ENCODE measurements at places on chromosomes 2 and 18.

- no peak for DNase-seq
Measured at GRCh38 chr18:50679056-50679455, 119.2 kb downstream of the MAPK4 start.

- DNase-seq = no peak
Measured at GRCh38 chr18:58055890-58056558, 12.0 kb downstream of the NEDD4L start.

DNA sequence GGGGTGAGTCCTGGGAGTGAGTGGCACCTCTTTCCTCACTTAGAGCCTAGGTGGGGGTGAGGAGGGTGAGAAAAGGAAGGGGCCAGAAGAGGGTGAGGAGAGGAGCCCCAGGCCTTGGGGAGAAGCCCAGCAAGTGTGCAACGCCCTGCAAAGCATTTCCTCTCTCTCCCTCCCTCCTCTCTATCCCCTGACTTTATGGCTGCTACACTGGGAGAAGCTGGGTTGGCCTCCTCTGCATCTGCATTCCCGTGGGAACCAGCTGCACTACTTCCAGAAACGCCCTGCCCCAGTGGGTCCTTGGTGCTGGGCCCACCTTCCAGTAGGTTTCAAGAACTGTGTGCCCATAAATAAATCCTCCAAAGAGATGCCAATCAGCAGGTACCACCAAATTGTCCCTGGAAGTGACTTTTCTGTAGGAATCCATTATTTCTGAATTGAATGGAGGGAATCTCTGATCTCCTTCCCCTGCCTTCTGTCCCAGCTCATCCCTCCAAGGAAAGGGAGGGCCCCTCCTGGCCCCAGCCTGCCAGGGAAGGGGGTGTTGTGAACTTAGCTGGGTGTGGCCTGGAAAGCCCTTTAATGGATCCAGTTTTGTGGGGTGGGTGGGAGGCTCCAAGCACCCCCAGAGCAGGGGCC is 95.7 kb upstream of the BOD1L2 start:
- DNase-seq = no peak

- DNase-seq = no peak
Measured at GRCh38 chr2:172905937-172906811, 169.5 kb upstream of the MAP3K20 start.

DNA sequence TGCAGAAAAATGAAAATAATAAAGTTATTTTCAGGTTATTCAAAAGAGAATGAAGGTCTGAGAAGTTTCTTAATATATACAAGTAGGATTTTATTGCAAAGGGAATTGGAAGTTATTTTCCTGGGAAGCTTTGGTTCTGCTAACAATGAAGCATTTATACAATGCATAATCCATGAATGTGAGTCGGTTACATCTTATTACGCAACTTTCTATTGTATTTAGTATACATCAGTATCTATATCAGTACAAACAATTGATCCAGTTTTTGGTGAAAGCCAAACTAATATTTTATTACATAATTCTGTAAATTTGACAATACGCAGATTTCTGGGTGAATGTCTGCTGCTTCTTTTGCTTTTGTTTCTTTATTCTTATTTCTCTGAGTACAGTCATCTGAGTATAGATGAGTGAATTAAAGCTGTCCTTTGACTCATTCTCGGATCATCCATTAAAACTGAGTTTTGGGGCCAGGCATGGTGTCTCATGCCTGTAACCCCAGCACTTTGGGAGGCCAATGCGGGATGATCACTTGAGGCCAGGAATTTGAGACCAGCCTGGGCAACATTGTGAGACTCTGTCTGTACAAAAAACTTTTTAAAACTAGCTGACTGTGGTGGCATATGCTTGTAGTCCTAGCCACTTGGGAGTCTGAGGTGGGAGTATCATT is 108.5 kb downstream of the SOCS6 start:
- no peak for DNase-seq

- no peak for DNase-seq
Measured at GRCh38 chr18:23194997-23195957, 60.0 kb downstream of the CABLES1 start.

GRCh38 chr18:44802508-44802907 is 121.8 kb downstream of the SETBP1 start:
- no peak for DNase-seq

- DNase-seq = no peak
Measured at GRCh38 chr2:10548626-10549025, 100.5 kb upstream of the ODC1 start.

GRCh38 chr18:23300231-23300805 is 152.8 kb upstream of the RIOK3 start:
- DNase-seq = no peak

DNA sequence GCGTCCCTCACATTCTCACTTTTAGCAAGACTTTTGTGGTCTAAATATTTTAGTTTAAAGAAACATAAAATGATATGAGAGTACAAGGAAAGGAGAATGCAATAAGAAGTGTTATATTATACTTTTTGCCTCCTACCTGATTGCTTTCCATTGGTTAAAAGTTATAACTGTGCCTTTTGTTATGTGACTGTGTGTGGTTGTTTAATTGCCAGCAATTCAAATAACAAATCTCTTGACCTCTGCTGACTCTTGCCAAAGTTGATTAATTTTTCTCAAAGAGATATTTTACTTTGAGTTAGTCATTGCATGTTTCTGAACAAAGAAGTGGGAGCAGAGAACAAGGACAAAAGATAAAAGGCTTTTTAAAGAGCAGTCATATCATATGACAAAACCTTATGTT is 599.5 kb downstream of the SUCLG1 start:
- DNase-seq = no peak

DNA sequence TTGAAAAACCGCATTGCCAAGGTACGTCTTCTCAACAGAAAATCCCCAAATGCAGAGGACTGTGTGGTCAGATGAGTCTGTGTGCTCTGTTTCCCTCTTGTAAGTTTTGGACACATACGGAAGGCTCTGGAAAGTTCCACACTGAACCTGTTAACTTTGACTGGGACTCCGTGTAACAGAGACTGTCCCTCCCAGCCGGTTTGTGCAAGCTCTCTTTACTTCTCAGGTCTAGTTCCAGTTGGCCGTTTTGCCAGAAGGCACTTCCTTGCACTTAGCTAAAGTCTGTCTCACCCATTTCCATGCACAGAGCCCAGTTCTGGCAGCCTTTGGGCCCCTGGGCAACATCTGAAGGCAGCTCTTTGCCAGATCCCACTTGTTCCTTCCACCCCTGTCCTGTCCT is 22.0 kb downstream of the EFHD1 start:
- no peak for DNase-seq

GRCh38 chr2:181887045-181887444 is 4.5 kb upstream of the ITPRID2 start:
- DNase-seq = no peak

- peak; percentile 5 for DNase-seq
Measured at GRCh38 chr2:88671786-88672427, 19.6 kb upstream of the RPIA start.

- no peak for DNase-seq
Measured at GRCh38 chr18:47075098-47075883, 39.9 kb upstream of the ELOA2 start.

- peak; percentile 48 for DNase-seq
Measured at GRCh38 chr18:80109676-80110078, 615 bp downstream of the ADNP2 start.

DNA sequence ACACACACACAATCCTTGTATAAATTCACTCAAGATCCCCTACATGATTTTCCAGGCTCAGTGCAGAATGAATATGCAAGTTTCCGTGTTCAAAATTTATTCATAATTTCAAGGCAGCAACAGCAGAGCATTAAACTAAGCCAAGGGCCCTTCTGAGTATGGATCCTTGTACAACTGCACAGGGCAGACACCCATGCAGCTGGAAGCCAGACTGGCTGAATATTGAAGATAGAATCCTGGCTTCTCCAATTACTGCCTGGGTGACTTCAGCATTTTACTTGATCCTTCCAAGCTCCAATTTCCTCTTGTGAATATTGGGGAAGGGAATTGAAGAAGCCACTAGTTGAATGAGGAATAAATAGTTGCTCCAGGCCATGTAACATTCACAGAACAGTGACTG is 267.9 kb upstream of the REG3G start:
- no peak for DNase-seq

- DNase-seq = no peak
Measured at GRCh38 chr2:190877436-190877835, 3.2 kb upstream of the GLS start.

DNA sequence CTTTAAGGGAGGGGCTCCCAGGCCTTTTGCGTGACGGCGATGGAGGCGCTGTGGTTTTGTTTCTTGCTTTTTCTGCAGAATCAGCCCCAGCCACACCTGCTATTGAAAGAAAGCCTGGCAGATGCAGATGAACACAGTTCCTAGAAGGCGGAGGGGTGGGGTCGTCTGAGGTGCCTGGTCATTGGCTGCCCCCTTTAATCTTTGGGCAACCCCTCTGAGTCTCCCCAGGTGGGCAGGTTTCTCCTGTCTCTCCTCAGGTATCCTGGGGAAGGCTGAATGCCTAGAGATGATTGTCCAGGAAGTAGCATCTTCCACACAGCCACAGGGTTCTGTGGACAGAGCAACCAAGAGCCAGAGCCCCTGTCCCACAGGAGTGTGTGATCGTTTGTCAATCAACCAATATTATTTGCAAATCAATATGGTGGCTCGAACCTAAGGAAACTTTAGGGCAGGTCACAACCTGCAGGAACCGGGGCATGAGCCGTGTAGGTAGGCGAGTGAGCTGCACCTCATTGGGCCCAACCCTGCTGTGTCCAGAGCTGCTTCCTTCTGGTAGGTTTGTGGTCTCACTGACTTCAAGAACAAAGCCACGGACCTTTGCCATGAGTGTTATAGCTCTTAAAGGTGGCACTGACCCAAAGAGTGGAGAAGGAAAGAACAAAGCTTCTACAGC is 104.3 kb downstream of the NDUFA10 start:
- no peak for DNase-seq

GRCh38 chr18:46622999-46623398 is 34.0 kb downstream of the LOXHD1 start:
- peak; percentile 17 for DNase-seq

DNA sequence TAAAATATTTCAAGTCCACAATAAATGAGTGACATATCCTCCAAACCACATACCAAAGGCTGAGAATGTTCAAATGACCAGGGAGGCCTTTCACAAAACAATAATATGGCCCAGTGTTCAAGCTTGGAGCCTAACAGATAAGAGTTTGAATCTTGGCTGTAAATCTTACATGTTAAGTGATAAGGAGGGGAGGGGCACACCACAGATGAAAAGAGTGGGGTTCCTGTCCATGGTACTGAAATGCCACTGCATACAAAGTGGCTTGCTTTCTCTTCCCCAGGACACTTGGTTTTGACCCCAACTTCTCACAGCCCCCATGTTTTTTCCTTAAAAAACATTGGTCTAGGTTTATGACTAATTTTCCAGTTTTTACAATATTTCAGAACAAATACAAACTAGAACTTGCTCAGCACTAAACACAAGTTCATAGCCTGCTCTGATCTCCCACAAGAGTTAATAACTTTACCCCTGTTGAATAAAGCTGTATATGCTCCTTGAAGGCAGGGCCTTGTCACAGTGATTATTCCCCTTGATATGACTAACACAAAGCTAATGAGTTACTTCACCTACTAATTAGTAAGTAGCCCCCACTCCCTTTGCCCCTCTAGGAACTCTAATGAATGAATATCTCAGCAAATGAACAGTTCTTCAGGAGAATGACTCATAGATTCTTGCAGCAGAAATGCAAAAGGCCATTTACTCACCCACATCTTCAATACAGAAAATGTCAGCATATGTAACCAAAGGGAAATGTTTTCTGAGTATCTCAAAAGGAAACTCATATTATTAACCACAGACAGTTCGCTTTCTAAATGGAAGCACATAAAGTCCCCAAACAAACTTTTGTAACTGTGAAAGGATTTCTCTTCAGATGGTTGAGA is 142.2 kb downstream of the SATB2 start:
- DNase-seq = no peak

DNA sequence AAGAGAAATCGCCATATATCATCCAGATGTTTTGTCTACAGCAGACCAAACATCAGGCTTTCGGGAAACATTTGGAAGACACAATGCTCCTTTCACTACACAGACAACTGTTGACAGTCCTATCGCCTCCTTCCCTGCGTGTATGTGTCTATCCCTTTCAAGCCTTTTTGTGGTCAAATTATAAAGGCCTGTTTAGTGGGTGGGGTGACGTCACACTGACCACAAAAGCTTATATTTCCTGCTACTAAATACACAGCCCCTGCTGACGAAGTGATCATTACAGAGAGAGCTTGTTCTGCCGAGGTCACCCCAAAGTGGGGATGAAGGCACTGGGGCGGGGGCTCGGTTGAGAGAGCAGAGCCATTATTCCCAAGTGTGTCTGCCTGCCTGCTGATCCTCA is 302.7 kb upstream of the TNP1 start:
- DNase-seq = no peak

Data from NCI-H1105 (cell line).